ENCODE measurements at places on chromosomes 2 and 18. TPM values are rescaled to one million over a fixed set of nuclear protein-coding genes. Genes with fewer than 3 reads are reported as not detected.

- no peaks in the 10 kb centered on the region for H3K4me1 ChIP-seq
- H3K36me3 ChIP-seq: no peaks in the 10 kb centered on the region
- no peak for DNase-seq
- H3K27me3 ChIP-seq: no peaks in the 10 kb centered on the region
- no peak overlapping the region for H3K27ac ChIP-seq
- no peak overlapping the region for H3K4me3 ChIP-seq
Observed at GRCh38 chr18:31977270-31977872, 34.4 kb upstream of the TRAPPC8 start.

Gene CDH19
- total RNA-seq: 1.4 TPM

Gene SIX3
- not detected for total RNA-seq

Gene TUBA4B
- total RNA-seq: not detected

DNA sequence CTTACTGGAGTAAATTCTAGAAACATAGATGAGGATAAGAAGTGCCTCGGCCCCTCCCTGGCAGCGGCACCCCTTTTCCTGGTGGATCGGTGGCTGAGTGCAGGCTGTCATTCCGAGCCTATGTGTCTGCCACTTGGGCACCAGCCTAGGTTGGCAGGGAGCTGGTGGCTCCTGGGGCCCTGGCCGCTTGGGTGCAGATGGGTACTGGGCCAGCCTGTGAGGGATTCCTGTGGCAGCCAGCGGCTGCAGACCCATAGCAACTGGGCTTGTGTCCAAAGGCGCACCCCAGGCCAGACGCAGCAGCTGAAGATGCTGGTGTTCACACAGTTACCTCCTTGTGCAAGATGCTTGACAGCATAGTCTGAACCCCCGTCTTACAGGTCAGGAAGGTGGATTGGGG is 2.8 kb downstream of the SNORC start:
- peak; percentile 51 for DNase-seq
- H3K27me3 ChIP-seq: peaks cover 30% of the 10 kb centered on the region
- peaks cover 4% of the 10 kb centered on the region for H3K4me1 ChIP-seq

GRCh38 chr2:27583390-27583915 is 611 bp downstream of the ZNF512 start:
- no peak for DNase-seq
- no peaks in the 10 kb centered on the region for H3K27me3 ChIP-seq
- peak overlapping the region; percentile 81 for H3K4me3 ChIP-seq
- no peaks in the 10 kb centered on the region for H3K36me3 ChIP-seq
- H3K27ac ChIP-seq: peak overlapping the region; percentile 77

GRCh38 chr2:197215748-197216360 is 94.7 kb downstream of the ANKRD44 start:
- H3K4me1 ChIP-seq: peaks cover 47% of the 10 kb centered on the region
- peak overlapping the region; percentile 49 for H3K27ac ChIP-seq
- no peak for DNase-seq
- no peaks in the 10 kb centered on the region for H3K27me3 ChIP-seq

Gene C2orf80
- not detected for total RNA-seq

Gene TET3
- 19.9 TPM for total RNA-seq

Measured in upper lobe of right lung (tissue), 1 donor.